Inflammatory macrophage treated with lipopolysaccharide for 4 hours (primary cell): ENCODE measurements at places on chromosomes 1 and 21.

- DNase-seq, result no peak
Observed at GRCh38 chr1:68725001-68725752, 228.3 kb upstream of the DEPDC1 start.

DNA sequence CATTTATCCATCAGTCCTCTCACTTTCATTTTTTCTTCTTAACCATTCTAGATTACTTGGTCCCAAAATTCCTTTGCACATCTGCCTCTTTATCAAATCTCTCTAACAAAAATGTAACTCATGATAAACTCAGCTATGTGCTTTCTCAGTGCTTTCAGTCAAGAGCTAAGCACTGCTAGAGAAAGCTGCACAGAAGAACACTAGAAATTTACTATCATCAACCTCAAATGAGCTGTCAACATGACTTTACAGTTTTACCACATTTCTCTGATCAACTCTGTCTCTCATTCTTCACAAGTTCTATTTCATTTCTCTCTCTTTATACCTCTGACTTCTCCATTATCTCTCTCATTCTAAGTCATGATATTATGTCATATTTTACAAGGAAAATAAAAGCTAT, 54.2 kb upstream of the PRKACB start:
- DNase-seq, result no peak

- no peak for DNase-seq
Observed at GRCh38 chr1:69569175-69569541, 1.4 kb downstream of the LRRC7 start.

DNA sequence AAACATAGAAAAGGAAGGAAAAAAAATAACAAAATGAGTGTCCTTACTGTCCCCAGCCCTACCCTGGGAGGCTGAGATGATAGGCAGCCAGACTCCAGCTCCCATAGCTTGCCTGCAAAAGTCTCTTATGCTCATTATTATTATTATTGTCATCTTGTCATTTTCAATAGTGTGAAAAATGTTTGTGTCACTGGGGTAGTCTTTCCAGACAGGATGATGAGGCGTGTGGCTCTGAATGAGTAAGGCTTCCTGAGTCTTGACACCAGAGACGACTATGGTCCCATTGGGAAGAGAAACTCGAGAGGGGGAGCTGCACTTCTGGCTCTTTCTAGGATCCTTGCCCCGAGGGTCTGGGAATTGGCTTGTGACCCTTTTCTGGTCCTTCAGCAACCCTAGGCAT, 1.1 kb upstream of the CYB561D1 start:
- no peak for DNase-seq

GRCh38 chr1:19458815-19459417, 26.4 kb downstream of the CAPZB start:
- no peak for DNase-seq

- DNase-seq, result no peak
Observed at GRCh38 chr1:52665006-52665941, 32.3 kb downstream of the SHISAL2A start.

GRCh38 chr1:170196490-170197236, 50.9 kb downstream of the NTMT2 start:
- DNase-seq, result no peak

DNA sequence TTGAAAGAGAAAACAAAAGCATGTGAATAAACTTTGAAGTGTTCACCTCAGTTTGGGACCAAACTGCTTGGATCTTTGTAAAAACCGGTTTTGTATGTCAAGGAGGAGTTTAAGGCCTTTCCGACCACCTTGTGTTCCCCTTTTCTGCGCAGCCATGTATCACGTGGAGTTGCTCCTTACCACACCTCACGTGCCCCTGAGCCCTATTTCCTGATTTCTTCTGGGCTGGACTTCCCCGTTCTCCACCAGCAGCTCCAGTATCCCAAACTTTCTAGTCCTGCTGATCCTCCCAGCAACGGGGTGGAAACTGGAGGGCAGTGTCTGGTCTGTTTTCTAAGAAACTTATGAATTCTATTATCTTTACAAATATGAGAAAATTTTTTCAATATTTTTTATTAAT, 1.6 kb upstream of the SH3D21 start:
- DNase-seq, result peak; percentile 86

GRCh38 chr1:212437179-212437798, 4.6 kb downstream of the NENF start:
- no peak for DNase-seq

DNA sequence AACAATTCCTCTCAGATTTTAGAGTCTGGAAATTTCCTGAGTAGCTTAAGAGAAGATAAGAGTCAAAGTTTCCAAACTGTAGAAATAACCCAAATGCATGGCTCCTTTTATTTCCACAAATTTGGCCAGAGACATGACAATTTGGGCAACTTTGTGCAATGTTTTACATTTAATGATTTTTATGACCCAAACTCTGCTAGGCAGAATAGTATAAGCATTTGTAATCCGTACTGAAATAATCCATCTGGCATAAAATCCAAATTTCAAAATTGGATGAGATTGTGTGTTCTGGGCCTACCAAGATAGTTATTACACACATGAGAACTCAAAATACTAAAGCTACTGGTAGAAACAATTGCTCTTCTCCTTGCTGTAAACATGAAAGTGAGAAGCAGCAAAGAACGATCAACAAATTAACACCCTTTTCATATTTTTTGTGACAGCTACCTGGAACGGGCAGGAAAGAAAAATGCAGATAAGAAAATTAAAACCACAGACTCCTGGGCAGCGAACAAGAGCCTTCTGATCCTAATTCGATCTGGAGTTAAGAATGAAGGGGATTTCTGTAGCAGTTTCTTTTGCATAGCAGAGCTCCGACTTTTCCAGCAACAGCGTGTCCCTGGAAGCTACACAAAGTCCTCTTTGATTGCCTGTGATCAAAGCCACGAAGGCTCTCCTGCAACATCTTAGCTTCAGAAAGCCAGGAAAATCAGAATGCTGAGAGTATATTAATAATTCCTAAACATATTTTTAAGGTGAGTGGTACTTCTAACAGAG, 191.2 kb downstream of the GRIK1 start:
- no peak for DNase-seq

- no peak for DNase-seq
Observed at GRCh38 chr1:245807954-245808719, 653.4 kb downstream of the KIF26B start.

DNA sequence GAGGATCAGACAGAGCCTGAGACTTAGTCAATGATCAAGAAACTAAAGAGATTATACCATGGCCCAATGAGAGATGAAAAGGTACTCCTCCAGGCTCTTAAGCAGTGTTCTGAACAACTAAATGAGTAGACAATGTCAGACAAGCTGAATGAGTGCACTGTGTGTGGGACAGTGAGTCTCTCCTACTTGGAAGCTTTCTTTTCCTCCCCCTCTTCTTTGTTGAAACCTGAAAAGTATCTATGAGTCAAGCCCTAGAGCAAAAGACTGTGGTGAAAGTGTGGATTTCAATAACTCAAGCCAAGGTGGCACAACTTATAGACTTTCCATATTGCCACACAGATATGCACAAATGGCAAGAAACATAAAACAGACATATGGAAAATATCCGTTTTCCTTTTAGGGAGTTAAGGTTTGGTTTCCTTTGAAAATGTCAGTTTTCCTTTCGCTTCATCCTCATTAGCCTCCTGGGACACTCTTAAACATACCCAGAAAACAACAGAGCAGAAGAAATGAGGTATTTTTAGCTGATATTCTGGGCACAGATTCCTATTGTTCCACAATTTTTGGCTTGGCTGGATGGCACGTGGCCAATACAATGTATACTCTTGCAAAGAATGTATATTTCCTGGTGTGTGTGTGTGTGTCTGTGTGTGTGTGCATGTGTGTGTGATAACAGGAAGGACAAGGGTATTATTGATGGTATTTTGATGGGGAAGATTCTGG, 96.6 kb downstream of the LMX1A start:
- DNase-seq, result no peak

- no peak for DNase-seq
Observed at GRCh38 chr1:24923485-24924113, 6.5 kb downstream of the RUNX3 start.

DNA sequence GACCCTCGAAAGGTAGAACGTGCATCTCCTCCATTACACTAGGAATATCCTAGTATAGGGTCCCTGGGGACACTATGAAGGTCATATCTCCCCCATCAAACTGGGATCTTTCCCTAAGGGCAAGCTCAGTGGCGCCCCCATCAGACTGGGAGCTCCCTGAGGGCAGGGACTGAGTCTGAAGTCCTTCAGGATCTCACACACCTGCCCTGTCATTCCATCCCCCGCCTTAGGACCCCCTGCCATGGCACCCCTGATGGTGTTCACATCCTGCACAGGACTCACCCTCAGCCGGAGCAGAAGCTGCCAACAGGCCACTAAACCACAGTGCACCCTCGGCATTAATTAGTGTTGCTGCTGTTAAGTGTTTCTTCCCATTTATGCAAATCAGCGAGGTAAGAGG, 50.4 kb downstream of the IGSF21 start:
- no peak for DNase-seq
